ENCODE measurements at places on chromosomes 7 and 10.

DNA sequence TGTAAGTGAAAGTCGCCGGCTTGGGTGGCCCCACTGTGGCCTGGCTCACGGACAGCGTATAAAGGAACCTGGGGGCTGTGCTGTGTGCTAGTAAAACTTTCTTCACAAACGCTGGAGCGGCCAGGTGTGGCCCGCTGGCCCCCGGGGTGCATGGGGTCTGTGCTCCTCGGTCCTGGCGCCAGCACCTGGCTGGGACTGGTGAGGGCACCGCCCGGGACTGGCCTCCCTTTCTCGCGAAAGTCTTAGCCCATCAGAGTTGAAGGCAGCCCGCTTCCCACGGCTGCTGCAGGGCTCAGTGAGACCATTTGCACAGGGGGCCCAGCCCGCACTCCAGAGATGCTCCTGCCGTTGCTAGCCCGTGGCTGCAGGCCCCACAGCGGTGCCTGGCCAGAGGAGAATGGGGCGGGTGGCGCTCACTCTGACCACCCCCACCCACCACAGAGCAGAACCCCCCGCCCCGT lies 5.8 kb downstream of the PWWP2B start:
- DNase-seq, result no peak

DNA sequence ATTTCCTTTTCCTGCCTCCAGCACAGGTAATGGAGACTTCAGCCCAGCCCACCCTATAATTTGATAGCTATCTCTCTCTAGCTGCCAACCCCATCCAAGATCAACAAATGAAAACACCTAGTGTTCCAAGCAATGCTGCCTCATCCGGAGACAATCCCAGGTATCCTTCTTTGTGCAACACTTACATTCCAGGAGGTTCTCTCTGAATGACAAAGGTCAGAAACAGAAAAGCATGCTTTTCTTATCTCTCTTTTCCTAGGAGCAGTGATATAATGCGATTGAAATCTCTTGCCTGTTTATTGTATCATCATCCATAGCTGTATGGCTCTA lies 699.3 kb downstream of the INHBA start:
- DNase-seq, result no peak

DNA sequence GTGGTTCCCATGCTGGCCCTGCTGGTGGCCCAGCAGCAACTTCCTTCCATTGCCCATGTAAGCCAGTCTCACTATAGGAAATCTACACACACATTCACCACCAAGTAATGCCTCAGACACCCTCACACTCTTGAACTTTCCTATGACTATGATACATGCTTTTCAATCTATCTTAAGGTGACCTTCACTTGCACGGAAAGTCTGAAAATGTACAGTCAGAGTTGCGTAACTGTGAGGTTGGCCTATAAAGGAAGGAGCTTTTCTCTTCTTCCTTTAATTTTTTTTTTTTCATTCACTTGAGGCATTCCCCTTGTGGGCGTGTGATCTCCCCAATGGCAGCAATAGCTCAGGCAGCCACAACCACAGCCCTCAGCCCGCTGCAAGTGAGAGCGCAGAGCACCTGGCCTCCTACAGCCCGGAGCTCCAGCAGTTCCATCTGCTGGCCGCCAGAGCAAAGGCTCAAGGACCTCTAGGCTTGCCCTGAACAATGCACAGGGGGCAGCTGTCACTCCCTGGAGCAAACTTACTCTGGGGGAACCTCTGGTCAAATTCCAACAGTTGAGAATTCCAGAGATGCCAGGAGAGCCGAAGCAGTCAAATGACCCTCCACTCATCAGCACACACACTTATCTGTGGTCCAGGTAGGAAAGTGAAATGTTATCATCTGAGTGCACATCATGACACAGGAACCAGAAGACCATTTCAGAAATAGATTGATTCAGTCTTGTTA lies 123.1 kb upstream of the ADO start:
- DNase-seq, result peak; percentile 35

- no peak for DNase-seq
Measured at GRCh38 chr10:51251110-51251509, 176.8 kb downstream of the PRKG1 start.

DNA sequence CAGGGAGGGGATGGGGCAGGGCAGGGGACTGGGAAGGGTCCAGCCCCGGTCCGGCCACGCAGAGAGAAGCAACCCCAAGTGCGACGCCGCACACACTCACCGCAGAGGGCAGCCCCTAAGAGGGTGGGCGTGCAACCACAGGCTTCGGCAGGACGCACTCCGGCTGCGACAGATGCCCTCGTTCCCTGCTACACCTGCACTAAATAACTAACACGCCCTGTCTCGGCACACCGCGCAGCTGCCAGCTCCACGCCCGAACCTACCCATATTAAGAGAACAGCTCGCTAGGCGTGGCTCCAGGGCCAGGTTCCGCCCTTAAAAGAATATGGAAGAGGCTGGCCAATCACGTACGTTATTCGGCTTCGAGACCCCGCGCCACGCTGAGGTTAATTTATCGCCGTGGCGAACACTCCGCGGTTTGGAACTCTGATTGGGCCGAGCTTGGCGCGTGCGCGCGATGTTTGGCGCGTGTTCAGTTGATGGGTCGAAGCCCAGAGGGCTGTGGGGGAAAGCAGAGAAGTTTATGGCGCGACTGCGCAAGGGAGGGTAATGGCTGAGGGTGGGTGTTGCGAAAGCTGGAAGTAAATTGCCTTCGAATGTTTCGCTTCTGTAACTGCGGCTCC lies 91.1 kb downstream of the OR13A1 start:
- no peak for DNase-seq

DNA sequence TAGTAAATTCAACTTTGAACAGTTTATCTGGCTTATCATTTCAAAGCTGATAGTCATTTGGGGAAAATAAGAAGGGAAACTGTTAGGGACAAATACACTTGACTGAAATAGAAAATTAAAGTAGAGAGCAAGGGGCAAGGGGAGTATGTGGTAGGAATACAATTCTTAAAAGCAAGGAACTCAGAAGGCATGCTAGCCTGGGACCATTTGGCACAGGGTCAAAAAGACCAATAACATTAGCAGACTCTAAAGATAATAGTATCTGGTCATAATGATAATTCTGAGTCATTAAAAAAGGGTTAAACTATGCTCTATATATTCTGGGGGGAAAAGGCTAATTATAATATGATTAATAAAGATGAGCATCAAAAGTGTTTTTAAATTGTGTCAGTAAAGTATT lies 112.2 kb downstream of the CNOT4 start:
- no peak for DNase-seq

GRCh38 chr7:112509402-112509801 lies 28.6 kb downstream of the LSMEM1 start:
- DNase-seq, result no peak

DNA sequence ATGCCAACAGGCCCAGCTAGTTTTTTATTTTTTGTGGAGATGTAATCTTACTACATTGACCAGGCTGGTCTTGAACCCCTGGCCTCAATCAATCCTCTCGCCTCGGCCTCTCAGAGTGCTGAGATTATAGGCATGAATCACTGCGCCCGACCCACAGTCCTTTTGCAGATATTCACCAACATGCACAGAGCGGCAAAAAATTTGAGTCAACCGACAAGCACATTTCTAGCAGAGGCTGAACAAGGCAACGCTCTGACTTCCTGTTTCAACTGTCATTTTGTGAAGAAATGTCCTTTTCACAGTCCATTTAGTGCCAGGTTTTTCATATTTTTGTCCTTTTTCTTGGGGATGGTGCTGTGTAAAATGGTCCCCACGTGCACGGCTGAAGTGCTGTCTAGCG lies 71.1 kb upstream of the KAT6B start:
- no peak for DNase-seq

GRCh38 chr10:33334805-33335550 lies 511 bp upstream of the NRP1 start:
- DNase-seq, result no peak

GRCh38 chr10:43699516-43699915 lies 50.8 kb upstream of the ZNF32 start:
- no peak for DNase-seq

Measured in activated CD8-positive, alpha-beta memory T cell treated with anti-CD3 and anti-CD28 coated beads for 1 hour (primary cell).